NCI-H1694 (cell line): ENCODE measurements at places on chromosomes 4 and X.

- DNase-seq: no peak
Measured at GRCh38 chrX:119685225-119686066, 7.5 kb downstream of the SEPTIN6 start.

DNA sequence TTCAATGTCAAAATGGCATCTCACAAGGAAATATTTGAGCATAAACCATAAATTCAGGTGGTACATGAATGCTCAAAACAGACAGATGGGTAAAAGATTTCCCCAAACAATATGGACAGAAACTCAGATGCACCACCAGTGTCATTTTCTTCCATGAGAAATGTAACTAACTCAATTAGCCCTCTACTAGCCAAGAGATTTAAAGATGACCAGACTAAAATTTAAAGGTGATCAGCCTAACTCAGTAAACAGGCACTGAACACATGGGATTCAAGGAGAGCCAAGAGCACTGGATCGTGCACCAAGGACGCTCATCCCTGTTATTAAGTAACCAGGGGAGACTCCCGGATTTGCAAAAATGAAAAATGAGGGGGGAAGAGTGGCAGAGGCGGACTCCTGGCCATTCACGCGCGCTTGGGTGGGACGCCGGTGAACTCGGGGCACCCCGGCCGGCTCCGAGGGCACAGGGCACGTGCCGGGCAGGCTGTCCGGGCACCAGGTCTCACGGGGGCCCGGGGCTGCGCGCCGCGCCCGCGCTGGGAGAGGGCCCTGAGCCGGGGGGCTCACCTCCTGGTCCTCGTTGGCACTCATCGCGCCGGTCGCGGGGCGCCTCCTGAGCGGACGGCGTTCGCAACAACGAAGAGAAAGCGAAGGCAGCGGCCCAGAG is 490 bp downstream of the RWDD4 start:
- DNase-seq: no peak

DNA sequence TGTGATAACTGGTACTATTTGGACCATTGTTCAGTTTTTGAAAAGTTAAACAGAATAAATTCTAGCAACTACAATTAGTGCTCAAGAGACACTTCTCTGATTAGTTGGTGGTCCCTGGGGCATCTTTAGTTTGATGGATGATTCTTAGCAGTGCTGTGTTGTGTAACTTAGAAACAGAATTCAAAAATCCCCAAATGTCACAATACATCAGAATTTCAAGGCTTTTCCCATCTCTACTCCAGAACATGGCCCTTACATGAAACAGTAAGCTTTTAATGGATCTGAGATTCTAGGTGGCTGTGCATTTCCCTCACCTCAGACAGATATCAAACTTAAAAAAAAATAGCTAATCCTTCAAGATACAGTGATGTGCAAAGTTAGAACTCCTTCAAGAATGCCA is 104.4 kb upstream of the CXCL13 start:
- DNase-seq: no peak

- DNase-seq: no peak
Measured at GRCh38 chr4:53461244-53461643, 83.8 kb downstream of the FIP1L1 start.
